ENCODE measurements at places on chromosomes 7 and 10. TPM values are rescaled to one million over a fixed set of nuclear protein-coding genes. Genes with fewer than 3 reads are reported as not detected.

The MKI67 gene
- 11.5 TPM for total RNA-seq

The PNLIPRP3 gene
- total RNA-seq, result 2.2 TPM

The FRMD4A gene
- total RNA-seq, result 24.8 TPM

The TWIST1 gene
- total RNA-seq, result 11.5 TPM

The TUBB8 gene
- not detected for total RNA-seq

The C10orf71 gene
- not detected for total RNA-seq

The ZNF117 gene
- total RNA-seq, result 18.2 TPM

The AKR1B15 gene
- total RNA-seq, result 11.5 TPM

The SOSTDC1 gene
- total RNA-seq, result 5.9 TPM

The AMZ1 gene
- total RNA-seq, result 1.2 TPM

DNA sequence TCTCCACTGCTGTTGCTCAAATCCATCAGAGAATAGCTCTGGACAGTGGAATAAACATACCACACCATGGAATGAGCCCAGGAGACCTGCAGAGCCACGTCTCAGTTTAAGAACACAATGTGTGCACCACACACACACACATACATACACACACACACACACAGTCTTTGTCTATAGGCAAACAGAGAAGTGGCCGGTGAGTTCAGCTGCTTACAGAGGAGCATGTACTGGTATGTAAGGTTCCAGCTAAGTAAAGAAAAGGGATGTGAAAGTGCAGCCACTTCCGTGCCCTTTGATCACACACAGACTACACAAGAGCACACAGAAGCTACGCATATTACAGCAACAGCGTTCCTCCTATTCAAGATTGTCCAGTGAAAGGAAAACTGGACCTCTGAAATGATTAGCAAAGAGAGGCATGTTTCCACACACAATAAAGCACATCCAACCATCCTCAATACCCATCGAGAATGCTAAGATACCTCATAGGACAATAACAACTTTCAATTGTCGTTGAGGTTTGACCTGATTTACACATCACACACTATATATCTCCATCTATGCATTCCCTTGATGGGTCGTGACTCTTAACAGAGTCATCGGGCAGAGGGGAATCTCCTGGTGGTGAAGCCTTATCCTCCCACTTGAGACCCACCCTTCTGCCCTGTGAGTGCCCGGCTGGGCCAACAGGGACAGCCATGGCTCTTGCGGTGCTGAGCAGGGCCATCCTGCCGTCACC lies 23.6 kb downstream of the SLC35B4 start:
- no peak overlapping the region for H3K27ac ChIP-seq
- no peak overlapping the region for H3K4me3 ChIP-seq
- DNase-seq, result no peak
- H3K4me1 ChIP-seq, result peaks cover 13% of the 10 kb centered on the region

GRCh38 chr7:36802459-36803135 lies 78.3 kb upstream of the AOAH start:
- DNase-seq, result no peak
- H3K27me3 ChIP-seq, result no peaks in the 10 kb centered on the region
- no peaks in the 10 kb centered on the region for H3K36me3 ChIP-seq
- no peak overlapping the region for H3K27ac ChIP-seq

GRCh38 chr7:52079726-52080125 lies 763.1 kb upstream of the COBL start:
- no peak overlapping the region for H3K4me3 ChIP-seq
- H3K4me1 ChIP-seq, result no peaks in the 10 kb centered on the region
- no peak for DNase-seq
- H3K27ac ChIP-seq, result no peak overlapping the region
- no peaks in the 10 kb centered on the region for H3K27me3 ChIP-seq

GRCh38 chr10:76922666-76923065 lies 714.9 kb downstream of the KCNMA1 start:
- H3K27me3 ChIP-seq, result no peaks in the 10 kb centered on the region
- no peaks in the 10 kb centered on the region for H3K36me3 ChIP-seq
- DNase-seq, result no peak
- peak overlapping the region; percentile 55 for H3K27ac ChIP-seq
- no peak overlapping the region for H3K4me3 ChIP-seq
- H3K4me1 ChIP-seq, result peaks cover 8% of the 10 kb centered on the region

GRCh38 chr7:8146106-8146787 lies 115.7 kb downstream of the ICA1 start:
- no peak overlapping the region for H3K4me3 ChIP-seq
- no peaks in the 10 kb centered on the region for H3K27me3 ChIP-seq
- H3K27ac ChIP-seq, result no peak overlapping the region
- no peaks in the 10 kb centered on the region for H3K36me3 ChIP-seq
- DNase-seq, result no peak

DNA sequence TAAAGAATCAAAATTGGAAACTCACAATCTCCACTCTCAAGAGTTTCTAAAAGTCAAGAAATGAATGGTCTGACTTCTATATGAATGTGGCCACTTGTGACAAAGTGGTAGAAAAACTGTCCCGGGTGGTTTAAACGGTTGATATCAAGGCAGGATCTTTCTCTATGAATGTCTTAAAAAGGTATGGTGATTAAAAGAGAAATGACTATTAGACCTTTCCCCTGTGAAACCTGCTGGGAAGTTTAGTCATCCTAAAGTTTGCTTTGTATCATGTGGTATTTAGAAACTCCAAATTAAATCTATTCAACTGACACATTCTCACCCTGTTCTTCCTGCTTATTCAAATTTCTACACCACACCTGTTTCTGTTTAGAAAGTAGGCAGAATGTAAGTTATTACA lies 492.5 kb downstream of the XPNPEP1 start:
- no peaks in the 10 kb centered on the region for H3K36me3 ChIP-seq
- no peak overlapping the region for H3K27ac ChIP-seq
- no peak overlapping the region for H3K4me3 ChIP-seq
- no peaks in the 10 kb centered on the region for H3K27me3 ChIP-seq
- no peaks in the 10 kb centered on the region for H3K4me1 ChIP-seq

DNA sequence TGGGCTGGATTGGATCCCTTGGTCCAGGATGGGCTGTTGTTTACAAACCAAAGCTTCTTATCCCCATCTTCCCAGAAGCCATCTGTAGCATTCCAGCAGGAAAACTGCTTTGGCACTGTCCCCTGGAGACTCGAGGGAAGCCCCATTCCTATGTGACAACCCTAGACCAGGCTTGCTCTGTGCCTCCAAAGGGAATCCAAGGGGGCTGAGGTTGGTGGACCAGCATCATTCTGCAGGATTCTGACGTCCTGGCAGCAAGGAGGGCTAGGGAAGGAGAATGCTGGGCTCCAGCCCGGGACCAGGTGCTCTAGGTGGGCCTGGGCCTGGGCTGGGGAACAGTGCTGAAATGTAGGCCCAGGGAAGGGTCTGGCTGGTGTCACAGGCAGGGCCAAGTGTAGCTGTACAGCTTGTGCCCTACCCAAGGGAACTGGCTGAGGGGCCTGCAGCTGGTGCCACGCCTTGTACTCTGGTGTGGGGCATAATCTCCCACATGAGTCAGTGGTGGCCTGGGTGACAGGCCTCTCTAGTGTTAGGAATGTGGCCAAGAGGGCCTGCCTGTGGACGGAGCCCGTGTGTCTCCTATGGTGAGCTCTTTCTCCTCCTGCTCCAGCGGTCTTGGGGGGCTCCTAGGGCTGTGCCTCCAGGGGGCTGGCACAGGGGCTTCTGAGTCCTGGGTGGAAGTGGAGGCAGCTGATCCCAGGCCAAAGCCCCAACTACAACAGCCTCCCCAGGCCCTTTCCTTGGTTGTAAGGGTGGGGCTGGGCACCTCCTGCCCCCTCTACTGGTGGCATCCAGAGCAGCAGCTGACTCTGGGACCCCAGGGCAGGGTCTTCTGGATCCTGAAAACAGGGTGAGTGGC lies 25.2 kb downstream of the TRIM8 start:
- H3K4me1 ChIP-seq, result peaks cover 37% of the 10 kb centered on the region
- no peak overlapping the region for H3K27ac ChIP-seq
- peak; percentile 86 for DNase-seq
- no peak overlapping the region for H3K4me3 ChIP-seq

- H3K36me3 ChIP-seq, result no peaks in the 10 kb centered on the region
- H3K4me1 ChIP-seq, result no peaks in the 10 kb centered on the region
- H3K27me3 ChIP-seq, result no peaks in the 10 kb centered on the region
- H3K4me3 ChIP-seq, result no peak overlapping the region
Observed at GRCh38 chr7:54729107-54729506, 29.9 kb downstream of the SEC61G start.

DNA sequence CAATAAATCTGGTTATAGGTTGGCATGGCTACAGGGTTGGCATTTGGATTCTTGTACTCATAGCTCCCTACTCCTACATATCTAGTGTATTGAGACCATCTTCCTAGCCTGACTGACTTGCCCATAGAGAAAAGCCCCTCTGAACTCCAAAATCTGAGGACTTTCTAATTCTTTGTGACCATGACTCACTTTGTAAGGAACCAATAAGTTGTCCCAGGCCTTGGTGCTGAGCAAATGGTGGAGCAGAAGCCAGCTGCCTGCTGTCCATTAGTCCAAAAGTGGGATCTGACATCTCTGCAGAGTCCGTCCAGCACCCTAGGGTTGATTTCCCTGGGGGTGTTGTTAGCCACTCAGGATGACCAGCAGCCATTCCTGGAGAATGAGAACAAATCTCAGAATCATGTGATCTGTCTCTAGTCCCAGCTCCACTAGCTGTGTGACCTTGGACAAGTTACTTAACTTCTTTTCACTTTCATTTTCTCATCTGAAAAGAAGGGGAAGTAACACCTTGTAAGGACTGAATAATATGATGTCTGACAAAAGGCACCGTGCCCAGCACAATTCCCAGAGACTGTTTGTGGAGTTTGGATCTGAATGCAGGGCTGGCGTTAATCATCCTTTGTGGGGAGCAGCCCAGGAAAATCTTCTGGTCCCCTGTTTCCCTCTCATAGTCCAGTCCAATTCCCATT lies 44.1 kb downstream of the MTURN start:
- H3K4me3 ChIP-seq, result no peak overlapping the region
- H3K27ac ChIP-seq, result no peak overlapping the region
- H3K4me1 ChIP-seq, result peaks cover 9% of the 10 kb centered on the region
- H3K27me3 ChIP-seq, result no peaks in the 10 kb centered on the region
- H3K36me3 ChIP-seq, result no peaks in the 10 kb centered on the region

DNA sequence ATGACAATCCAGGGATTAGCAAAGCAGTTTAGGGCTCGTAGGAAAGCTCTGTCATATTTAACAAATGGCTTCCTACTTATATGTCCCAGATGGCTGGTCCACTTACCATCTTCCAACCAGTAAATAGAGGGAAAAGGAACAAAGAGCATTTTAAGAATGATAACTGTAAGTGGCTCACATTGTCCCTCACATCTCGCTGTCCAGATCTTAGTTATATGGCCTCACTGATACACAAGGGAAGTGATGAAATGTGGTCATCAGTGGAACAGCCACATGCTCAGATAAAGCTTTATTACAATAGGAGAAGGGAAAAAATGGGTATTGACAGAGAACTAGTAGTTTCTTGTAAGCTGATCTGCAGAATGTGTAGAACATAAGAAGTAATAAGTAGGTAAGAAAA lies 35.8 kb downstream of the IQUB start:
- no peaks in the 10 kb centered on the region for H3K36me3 ChIP-seq
- no peaks in the 10 kb centered on the region for H3K27me3 ChIP-seq
- H3K4me1 ChIP-seq, result no peaks in the 10 kb centered on the region
- no peak overlapping the region for H3K4me3 ChIP-seq
- DNase-seq, result no peak

- no peak overlapping the region for H3K4me3 ChIP-seq
- DNase-seq, result no peak
- no peaks in the 10 kb centered on the region for H3K4me1 ChIP-seq
- no peaks in the 10 kb centered on the region for H3K36me3 ChIP-seq
Observed at GRCh38 chr10:114911052-114911711, 26.8 kb upstream of the TRUB1 start.

DNA sequence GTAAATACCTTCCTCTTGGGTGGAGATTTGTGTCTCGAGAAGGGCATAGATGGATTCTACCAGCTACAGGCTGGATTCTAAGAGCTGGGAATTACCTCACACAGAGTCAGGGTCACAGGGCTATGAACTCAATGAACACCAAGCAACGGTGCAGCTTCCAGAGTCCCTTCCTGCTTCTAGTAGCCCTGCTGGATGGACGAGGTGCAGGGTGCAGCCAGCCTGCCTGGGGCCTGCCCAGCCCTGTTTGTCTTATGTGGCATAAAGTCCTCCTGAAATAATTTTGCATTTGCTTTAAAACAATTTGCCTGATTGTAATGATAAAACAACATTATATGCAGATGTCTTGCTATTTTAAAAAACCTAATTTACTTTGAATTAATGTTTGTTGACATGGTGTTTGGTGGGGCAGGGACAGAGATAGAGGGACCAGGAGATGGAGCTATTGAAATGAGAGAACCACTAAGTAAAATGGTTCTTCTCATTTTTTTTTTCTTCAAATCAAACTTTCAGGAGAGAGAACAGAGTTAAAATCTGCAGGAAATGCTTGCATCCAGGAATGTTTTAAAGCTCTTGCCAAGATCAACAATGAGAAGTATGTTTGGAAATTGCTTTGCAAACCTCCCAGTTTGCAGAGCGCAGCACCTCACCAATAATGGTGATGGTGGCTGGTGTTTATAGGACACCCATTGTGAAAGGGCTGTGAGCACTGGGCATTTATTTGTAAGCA lies 305.4 kb upstream of the PODXL start:
- no peaks in the 10 kb centered on the region for H3K36me3 ChIP-seq
- H3K4me3 ChIP-seq, result no peak overlapping the region
- H3K27ac ChIP-seq, result no peak overlapping the region

Measured in vagina (tissue), 2 donors.